ENCODE measurements at places on chromosomes 5 and 9.

GRCh38 chr5:132243366-132243977 lies 14.0 kb upstream of the PDLIM4 start:
- no peak for DNase-seq

GRCh38 chr5:162948677-162949076 lies 488.7 kb upstream of the CCNG1 start:
- DNase-seq, result no peak

DNA sequence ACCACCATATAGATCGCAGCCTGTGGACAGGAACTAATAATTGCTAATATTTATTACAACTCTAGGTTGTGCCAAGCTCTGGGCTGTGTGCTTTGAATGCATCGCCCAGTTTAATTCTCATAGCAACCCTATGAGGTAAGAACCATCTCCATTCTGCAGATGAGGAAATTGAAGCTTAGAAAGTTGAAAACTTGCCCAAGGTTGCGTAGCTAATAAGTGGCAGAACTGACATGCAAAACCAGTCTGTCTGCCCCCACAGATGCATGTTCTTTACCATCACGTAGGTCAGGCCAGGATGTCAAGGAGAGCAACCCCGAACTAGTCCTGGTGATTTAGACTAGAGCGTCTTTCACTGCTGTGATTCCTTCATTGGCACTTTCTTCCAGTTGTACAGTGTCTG lies 15.6 kb downstream of the WWC1 start:
- no peak for DNase-seq

DNA sequence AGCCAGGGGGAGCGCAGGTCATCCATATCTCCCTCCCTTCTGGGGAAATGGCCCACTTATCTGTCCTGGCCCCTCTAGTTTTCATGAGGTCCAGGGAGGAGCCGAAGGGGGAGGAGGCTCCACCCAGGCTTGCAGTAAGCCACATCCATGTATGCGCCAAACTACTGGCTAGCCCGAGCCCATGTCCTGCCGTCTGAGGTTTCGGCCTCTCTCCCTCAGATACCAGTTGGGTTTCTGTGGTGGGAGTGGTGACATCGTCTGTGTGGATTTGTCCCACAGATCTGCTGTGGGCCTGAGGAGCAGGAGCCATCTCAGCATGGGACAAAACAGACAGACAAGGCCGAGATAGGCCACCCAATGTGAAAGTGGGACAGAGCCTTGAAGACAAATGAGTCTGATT lies 78.3 kb upstream of the ORM1 start:
- no peak for DNase-seq

GRCh38 chr5:103475629-103476240 lies 86.9 kb downstream of the NUDT12 start:
- DNase-seq, result no peak

DNA sequence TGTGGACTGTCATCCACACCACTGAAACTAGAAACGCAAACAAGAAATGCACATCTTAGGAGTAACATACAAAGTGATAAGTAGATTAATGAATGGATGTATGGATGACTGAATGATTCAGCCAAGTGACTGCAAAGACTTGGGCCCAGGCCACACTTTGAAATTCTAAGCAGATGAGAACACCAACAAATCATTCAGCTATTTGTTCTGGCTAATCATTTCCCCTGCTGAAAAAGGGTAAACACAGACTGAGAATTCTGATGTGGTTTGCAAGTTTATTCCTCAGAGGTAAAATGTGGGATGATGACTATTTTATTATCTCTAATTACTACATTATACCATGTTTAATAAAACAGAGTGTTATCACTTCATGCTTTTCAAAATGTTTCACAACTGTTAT lies 163.2 kb upstream of the ADAMTS16 start:
- DNase-seq, result no peak

GRCh38 chr9:112112519-112112918 lies 62.6 kb downstream of the SUSD1 start:
- no peak for DNase-seq

GRCh38 chr5:10977011-10977410 lies 216.0 kb upstream of the DAP start:
- DNase-seq, result no peak

DNA sequence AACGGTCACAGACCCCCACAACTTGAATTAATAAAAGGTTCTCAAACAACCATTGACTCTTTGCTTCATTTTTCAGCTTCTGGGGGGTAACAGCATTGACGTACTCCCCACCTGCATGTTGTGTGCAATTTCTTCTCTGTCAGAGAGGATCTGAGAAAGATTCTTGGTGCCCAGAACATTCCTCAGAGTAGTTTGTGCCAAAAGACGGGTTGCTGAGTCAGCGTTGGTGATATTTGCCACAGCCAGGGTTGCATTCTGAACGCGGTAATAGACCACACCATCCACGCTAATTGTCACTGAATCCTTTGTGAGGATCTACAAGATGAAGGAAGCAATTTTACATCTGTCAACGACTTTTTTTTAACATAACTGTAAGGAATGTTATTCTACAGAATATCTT lies 21.0 kb downstream of the STOM start:
- no peak for DNase-seq

GRCh38 chr5:18216016-18216415 lies 581.8 kb downstream of the TAF11L14 start:
- DNase-seq, result no peak

GRCh38 chr5:117649821-117650220 lies 1075.2 kb upstream of the SEMA6A start:
- no peak for DNase-seq

GRCh38 chr9:85483208-85483607 lies 258.5 kb downstream of the AGTPBP1 start:
- DNase-seq, result no peak

- DNase-seq, result no peak
These were observed 153.0 kb downstream of the DENND1A start for GRCh38 chr9:123776708-123777537.

GRCh38 chr5:135979510-135979909 lies 24.7 kb upstream of the LECT2 start:
- DNase-seq, result no peak

DNA sequence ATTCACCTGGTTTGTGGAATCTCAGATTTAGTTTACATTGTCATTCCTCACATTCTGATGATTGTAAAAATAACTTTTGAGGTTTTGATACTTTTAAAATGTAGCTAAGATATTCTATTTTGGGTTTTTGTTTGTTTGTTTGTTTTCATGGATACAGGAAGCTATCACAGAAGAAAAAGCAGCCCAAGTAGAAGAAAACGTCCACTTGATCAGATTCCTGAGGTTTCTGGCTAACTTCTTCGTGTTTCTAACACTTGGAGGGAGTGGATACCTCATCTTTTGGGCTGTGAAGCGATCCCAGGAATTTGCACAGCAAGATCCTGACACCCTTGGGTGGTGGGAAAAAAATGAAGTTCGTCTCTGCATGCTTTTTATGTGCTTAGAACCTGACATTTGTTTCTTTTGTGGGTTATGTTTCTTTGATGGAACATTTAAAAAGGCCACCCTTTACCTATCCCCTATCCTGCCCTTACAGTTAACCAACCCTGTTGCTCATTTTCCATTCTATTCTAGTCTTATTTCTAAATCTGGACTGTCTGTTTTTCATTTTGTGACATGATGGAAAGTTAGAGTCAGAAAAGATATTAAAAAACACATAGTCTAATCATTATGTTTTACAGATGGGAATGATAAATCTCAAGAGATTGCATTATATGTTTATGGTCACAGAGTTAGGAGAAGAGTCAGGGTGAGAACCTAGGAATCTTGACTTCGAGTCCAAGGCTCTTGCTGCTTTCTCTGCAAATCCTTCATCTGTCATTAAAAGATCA lies 163.7 kb downstream of the ALDH1A1 start:
- no peak for DNase-seq

DNA sequence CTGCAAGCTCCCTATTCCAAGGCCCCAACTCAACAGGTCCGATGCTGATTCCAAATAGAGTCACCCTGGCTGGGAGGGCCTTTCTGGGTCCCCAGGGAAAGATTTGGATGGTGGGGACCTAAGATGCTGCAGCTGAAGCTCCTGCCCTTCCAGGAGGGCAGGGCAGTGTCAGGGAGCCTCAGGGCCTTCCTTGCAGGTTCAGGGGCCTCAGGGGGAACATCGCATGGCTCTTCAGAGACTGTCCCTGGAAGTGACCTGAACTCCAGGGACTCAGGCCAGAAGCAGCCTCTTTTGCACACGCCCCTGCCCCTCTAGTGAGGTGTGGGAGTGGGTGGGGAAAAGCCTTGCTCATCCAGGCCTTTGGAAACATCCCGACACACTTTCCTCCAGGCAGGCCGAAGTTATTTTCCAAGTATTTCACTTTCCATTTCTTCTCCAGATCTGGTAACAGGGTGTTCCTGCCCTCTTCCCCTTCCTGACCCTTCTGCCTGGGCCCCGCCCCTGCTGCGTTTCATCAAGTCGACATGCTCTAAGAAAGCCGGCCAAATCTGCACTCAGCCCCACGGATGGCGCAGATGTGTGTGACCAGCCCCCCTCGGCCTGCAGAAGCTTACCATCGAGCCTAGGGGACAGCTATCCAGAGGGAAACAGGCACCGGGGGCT lies 159.5 kb downstream of the FGF18 start:
- no peak for DNase-seq

DNA sequence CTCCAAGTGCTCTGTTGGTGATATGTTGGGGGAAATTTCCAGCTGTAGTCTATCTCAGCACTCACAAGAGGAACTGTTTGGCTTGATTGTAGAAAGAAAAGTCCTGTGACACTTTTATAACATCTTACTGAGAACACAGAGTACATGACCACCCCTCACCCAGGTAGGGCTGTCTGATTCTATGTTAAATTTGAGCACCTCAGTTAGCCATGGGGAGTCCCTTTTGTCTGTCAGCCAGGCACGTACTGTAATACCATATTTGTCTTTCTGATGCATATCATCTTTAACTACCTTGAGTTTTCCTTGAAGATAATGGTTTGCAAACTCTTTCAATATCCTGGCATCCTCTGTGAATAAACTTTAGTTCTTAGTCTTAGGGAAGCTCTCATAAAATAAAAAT lies 164.5 kb downstream of the IZUMO3 start:
- DNase-seq, result no peak

- DNase-seq, result no peak
These were observed 254.2 kb upstream of the PANK3 start for GRCh38 chr5:168833383-168833782.

- no peak for DNase-seq
These were observed 75.0 kb upstream of the FST start for GRCh38 chr5:53405396-53405795.

DNA sequence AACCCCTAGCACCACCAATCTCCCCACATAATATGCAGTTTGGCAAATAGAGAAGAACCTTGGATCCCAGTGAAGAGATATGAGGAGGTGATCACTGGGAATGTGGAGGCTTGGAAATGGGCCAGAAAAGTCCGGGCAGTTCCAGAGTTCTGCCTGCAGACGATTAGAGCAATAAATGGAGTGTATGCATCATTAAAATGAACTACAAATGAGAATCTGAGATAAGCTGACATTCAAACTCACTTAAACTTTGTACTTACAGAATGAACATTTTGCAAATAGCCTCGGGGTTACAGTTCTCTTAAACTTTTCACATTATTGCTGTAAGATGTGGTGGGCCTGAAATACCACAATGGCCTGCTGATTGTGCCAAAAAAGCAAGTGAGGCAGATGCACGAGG lies 23.0 kb upstream of the LHFPL2 start:
- DNase-seq, result no peak

- DNase-seq, result no peak
These were observed 15.6 kb downstream of the RIOK2 start for GRCh38 chr5:97167435-97167834.

DNA sequence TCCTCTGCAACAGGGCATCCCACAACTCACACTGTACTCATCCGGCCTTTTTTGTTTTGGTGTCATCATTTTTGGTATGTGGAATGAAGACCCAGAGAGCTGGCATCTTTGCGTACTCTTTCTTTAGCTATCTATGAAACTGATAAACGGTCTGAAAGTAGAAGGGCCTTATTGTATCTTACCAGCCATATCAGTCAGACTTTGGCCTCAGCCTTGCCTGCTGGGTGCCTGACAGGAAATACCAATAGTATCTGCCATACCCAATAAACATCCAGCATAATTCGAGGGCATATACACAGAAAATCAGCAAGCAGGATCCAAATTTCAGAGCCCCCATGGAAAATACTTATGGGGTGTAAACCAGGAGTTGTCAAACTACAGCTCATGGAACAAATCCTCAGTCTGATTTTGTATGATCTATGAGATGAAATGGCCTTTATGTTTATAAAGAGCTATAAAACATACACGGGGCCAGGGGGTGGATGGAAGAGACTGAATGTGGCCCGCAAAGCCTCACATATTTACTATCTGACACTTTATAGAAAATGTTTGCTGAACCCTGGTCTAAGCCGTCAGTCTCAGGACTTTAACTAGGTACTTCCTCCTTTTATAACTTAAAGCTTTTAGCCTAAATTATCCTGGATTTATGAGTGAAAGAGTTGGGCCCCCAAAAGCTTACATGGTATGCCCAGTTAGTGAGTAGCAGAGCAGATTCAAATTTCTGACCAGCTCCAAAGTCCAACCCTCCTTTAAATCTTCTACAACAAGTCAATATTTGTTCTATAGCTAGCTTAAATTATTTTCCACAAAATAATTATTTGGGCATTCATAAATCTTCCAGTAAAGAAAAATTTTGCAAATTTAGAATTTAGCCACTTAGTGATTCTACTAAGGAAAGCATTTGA lies 308.0 kb upstream of the PUM3 start:
- DNase-seq, result no peak

DNA sequence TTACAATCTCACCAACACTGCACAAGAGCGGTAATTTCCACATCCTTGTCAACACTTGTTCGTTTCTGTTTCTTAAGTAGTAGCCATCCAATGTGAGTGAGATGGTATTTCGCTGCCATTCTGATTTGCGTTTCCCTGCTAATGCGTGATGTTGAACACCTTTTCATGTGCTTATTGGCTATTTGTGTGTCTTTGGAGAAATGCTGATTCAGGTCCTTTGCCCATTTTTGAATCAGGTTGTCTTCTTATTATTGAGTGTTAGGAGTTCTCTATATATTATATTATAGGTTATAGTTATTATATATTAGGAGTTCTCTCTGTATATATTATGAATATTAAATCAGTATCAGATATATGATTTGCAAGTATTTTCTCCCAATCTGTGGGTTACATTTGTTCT lies 59.9 kb upstream of the IRX4 start:
- DNase-seq, result no peak

DNA sequence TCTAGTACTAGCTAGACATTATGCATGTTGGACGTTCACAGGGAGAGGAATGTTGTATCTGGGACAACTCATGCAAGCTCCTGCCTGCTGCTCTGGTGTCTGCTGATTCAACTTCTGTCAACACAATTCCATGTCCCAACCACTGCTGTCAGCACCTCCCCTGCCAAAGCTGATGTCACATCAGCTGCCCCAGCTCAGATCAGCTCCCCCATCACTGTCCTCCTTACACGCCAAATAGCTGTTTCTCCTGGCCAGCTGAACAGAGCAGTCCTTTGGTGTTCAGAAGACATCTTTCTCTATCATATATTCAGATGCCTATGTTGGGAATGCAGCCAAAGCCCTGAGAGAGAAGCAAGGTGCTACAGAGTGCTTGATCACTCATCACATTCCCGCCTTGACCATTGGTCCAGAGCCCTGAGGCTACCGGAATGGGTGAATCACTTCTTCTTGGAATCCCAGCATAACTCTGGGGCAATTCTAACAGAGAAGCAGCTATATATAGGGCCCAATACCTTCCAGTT lies 223.3 kb downstream of the SEC61B start:
- DNase-seq, result no peak
